ENCODE measurements at places on chromosomes 2 and 18. TPM values are rescaled to one million over a fixed set of nuclear protein-coding genes. Genes with fewer than 3 reads are reported as not detected.

Gene DES
- 2.3 TPM for total RNA-seq

Gene ARHGEF33
- 3.9 TPM for total RNA-seq

Gene CPLX4
- not detected for total RNA-seq

Gene ERICH2
- total RNA-seq, result not detected

Gene AQP12B
- total RNA-seq, result not detected

All from occipital lobe (tissue), 3 donors.